ENCODE measurements at places on chromosomes 6 and 20. TPM values are rescaled to one million over a fixed set of nuclear protein-coding genes. Genes with fewer than 3 reads are reported as not detected.

DNA sequence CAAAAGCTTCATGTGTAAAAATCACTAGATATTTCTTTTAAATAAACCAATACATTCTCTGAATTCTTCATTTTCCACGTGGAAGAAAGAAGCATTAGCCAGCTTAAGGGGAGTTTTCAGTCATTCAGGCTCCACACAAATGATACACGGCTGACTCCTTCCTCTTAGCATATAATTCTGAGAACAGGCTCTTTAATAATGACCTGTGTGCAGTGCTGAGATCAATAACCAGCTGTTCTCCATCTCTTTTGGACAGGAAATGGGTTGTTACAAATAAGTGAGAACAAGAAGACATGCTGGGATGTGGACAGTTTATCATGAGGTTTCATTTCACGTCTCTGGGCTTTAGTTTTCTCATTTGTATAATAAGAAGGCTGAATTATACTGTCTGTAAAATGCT is 146.9 kb upstream of the C6orf118 start:
- no peaks in the 10 kb centered on the region for H3K4me1 ChIP-seq
- no peaks in the 10 kb centered on the region for H3K36me3 ChIP-seq
- no peaks in the 10 kb centered on the region for H3K27me3 ChIP-seq
- no peak overlapping the region for H3K4me3 ChIP-seq
- DNase-seq: no peak

- H3K36me3 ChIP-seq: no peaks in the 10 kb centered on the region
- DNase-seq: peak; percentile 86
- no peaks in the 10 kb centered on the region for H3K27me3 ChIP-seq
- H3K4me1 ChIP-seq: no peaks in the 10 kb centered on the region
- peak overlapping the region; percentile 42 for H3K4me3 ChIP-seq
Measured at GRCh38 chr20:53413186-53413631, 180.4 kb downstream of the ZNF217 start.

SYTL3 gene
- 0.28 TPM for polyA plus RNA-seq

FRMD1 gene
- 0.69 TPM for polyA plus RNA-seq

GINS1 gene
- polyA plus RNA-seq: 26.3 TPM

DNA sequence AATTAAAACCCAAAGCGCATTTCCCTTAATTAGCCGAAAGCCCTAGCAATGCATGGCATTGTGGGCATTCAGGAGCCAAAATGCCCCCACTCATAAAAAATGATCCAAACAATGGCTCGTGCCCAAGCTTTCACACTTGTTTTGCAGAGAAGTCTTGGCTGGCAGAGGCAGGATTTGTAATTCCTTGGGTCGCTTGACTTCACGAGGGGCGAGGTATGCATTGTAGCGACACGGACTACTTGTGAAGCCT is 613 bp upstream of the SASH1 start:
- H3K27me3 ChIP-seq: no peaks in the 10 kb centered on the region
- peaks cover 4% of the 10 kb centered on the region for H3K4me1 ChIP-seq
- peak overlapping the region; percentile 94 for H3K27ac ChIP-seq
- no peaks in the 10 kb centered on the region for H3K36me3 ChIP-seq
- no peak for DNase-seq

Measured in H1 (cell line).